ENCODE measurements at places on chromosomes 4 and X.

- DNase-seq = no peak
These were observed 163.2 kb downstream of the APBB2 start for GRCh38 chr4:41050880-41051775.

DNA sequence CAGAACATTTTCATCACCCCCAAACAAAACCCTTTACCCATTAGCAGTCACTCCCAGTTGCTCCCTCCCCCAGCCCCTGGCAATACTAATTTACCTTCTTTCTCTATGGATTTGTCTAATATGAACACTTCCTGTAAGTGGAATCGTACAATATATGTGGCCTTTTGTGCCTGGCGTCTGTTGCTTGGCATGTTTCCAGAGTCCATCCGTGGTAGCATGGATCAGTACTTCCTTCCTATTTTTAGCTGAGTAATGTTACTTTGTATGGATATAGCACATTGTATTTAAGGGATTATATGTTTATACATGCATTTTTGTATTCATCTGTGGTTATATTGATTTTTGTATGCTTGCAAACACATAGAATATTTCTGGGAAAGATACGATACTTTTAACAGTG is 48.2 kb downstream of the PPEF1 start:
- DNase-seq = no peak

- no peak for DNase-seq
These were observed 65.0 kb downstream of the MTMR8 start for GRCh38 chrX:64330284-64330683.

DNA sequence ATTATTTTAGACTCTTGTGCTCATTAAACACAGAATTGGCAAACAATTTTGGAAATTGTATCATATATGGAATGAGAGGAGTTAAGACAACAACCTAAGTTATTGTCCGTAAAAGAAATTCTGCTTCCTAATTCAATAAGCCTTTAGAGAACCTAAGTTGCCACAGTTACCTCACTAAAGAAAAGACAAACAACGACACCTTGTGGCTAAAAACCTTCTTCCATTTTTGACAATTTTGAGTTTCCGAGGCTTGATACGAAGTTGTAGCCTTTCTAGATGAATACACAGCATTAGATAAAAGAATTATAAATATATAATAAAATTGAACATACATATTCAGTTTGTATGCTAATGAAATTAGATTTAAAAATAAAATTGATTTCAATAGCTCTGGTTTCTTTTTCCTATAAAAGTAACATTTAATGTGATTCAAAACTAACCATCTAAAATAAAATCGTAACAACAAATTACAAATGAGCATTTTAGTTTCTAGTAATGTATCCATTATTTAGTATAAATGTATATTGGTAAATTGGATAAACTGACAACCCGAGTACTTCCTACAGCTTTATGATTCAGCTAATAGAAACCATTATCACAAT is 275.1 kb downstream of the GPM6A start:
- DNase-seq = no peak

GRCh38 chr4:37873386-37873785 is 17.5 kb upstream of the TBC1D1 start:
- DNase-seq = no peak

DNA sequence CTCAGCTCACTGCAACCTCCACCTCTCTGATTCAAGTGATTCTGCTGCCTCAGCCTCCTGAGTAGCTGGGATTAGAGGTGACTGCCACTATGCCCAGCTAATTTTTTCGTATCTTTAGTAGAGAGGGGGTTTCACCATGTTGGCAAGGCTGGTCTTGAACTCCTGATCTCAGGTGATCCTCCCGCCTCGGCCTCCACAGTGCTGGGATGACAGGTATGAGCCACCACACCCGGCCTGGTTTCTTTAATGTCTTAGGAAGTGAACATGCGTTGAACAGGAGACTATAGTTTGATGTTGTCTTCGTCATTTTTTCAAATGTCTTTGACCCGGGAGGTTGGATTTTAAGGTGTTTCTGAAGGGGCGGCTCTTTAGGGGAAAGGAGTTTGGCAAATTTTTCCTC is 91.0 kb downstream of the DHRSX start:
- DNase-seq = no peak
